ENCODE measurements at places on chromosomes 1 and 21.
A peak's percentile ranks its signal among the peaks of the same experiment; 100 is the strongest.

DNA sequence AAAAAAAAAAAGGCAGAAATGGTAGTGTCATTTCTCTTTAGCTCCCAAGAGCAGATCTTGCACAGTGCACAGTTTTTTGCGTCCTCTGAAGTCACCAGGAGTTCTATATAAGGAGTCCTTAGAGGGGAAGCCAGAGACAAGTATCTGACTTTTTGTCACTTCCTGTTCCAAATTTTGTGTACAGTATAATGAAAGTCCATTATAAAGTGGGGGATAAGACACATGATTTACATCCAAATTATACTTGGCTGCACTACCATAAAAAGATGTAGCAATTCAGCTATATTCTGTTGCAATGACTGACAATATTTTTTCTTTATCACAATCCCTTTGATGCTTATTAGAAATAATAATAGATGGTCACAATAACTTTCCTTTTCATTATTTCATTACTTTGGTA lies 1276.9 kb upstream of the ADGRL2 start:
- DNase-seq, result no peak

- DNase-seq, result no peak
These were observed 6.6 kb downstream of the PKLR start for GRCh38 chr1:155294520-155295182.

DNA sequence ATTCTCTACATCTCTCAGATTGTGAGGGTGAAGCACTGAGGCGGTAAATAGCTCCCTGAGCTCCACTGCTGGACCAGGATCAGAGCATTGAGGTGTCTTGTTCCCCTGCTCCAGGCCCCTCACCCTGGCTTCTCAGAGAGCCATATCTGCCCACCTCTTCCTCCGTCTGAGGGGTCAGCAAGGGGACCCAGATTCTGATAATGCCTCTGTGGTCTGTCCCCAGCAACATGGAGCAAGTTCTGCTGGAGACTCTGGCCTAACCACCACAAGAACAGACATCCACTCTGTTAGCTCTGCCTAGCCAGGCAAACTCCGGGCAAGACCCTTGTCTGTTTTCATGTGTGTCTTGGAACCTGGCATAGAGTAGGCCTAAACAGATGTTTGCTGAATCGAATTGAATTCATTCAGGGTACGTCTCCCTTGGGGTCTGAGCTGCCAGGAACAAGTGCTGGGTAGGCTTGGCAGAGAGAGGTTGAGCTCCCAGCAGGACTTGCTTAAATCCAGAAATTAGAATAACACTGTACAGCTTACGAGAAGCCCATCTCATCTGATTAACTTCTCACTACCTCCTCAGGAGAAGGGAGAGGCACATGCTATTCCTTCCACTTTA lies 2.3 kb downstream of the TRAF5 start:
- DNase-seq, result no peak

- no peak for DNase-seq
These were observed 53.0 kb downstream of the SLC45A1 start for GRCh38 chr1:8370905-8371315.

DNA sequence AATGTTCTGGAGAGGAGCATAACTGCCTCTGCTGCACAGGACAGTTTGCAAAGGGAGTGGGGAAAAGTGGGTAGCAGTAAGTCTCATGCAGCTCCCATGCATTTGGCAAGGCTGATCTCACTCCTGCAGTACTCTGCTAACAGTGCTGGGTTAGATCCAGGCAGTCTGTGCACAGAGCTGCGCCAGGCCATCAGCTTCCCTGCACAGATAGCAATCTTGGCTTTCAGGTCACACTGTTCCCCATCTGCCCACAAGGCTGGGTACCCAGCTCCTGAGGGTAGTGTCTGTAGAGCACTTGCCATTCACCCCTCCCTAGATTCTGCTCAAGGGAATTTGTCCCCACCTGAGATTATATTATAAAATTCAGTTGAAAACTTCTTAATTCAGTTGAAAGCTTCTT lies 72.1 kb downstream of the SH3BGR start:
- no peak for DNase-seq

DNA sequence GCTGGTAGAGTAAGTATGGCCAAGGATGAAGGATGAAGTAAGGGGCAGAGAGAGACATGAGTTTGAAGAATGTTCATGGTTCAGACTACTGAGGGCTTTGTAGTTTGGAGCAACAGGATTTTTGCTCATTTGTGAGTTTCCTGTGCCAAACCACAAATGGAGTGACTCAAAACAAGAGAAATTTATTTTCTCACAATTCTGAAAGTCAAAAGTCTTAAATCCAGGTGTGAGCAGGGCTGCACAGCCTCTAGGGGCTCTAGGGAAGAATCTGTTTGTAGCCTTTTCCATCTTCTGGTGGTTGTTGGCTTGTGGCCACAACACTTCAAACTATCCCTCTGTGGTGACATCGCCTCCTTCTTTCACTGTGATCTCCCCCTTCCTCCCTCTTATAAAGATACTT lies 58.9 kb downstream of the RHOU start:
- peak; percentile 14 for DNase-seq

GRCh38 chr1:26318338-26319064 lies 743 bp downstream of the CD52 start:
- DNase-seq, result no peak

GRCh38 chr1:181347495-181348390 lies 135.6 kb upstream of the CACNA1E start:
- no peak for DNase-seq

DNA sequence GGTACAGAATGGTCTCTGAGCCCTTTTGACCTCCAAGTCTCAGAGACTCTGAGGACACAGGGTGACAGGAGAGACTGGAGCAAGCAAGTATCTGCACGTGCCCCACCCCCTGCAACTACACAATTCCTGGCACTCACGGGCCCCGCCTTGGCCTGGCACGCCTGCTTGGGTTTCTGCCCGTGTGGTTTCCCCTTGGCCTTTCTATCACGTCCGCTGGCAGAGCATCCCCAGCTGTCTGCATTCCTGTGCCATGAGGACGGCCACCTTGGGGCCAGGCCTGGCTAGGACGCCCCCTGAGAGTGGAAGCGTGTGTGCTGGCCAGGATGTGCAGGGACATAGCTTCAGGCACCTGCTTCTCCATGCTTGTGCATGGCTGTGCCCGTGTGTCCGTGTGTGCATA lies 14.3 kb upstream of the EDN2 start:
- no peak for DNase-seq

DNA sequence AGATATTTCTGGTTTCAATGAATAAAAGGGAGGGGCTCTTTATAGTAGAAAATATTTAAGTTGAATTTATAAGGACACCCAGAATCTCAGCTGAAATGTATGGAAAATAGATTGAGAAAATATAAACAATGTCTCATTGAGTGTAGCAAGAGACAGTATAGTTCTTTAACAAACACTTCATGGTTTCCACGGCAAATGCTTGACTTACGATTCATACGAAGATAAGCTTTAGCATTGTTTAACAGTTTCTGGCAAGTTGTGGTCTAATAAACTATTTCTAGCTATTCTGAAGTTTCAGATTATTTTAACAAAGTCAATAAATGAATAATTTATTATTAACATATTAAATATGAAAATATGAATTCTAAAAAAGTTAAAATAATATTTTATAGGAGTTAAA lies 1419.4 kb downstream of the KCNT2 start:
- DNase-seq, result no peak

GRCh38 chr21:35350965-35351364 lies 301.9 kb upstream of the RUNX1 start:
- DNase-seq, result no peak

- DNase-seq, result no peak
These were observed 1.2 kb upstream of the S100A5 start for GRCh38 chr1:153541641-153542590.

- no peak for DNase-seq
These were observed 47.8 kb upstream of the NRDC start for GRCh38 chr1:51926171-51926812.

GRCh38 chr1:156492591-156493080 lies 7.9 kb downstream of the MEF2D start:
- DNase-seq, result no peak

GRCh38 chr1:62954758-62955157 lies 170.8 kb downstream of the ATG4C start:
- no peak for DNase-seq

- no peak for DNase-seq
These were observed 55.4 kb upstream of the SCYL3 start for GRCh38 chr1:169949139-169949538.

- DNase-seq, result no peak
These were observed 6.2 kb upstream of the ARHGEF19 start for GRCh38 chr1:16218674-16219071.

- no peak for DNase-seq
These were observed 73.3 kb upstream of the PDE4B start for GRCh38 chr1:65719391-65719790.

- DNase-seq, result peak; percentile 66
These were observed 72.6 kb upstream of the TARDBP start for GRCh38 chr1:10939654-10940450.

DNA sequence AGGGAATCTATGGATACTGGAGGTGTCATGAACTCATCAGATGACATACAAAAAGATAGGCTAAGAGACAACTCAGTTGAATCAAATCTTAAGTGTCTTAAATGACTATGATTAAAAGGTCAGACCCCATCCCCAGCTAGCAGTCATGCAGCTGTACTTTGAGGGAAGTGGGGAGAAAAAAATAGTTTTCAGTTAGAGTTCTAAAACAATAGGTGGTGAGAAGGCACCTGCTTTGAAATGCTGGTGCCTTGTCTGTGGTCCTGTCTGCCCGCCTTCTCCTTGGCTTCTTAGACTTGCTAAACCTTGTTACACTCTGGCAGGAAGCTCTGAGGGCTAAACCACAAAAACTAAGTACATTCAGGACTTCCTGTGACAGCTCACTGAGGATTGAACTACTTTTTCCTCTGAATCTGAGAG lies 15.3 kb downstream of the CD2 start:
- DNase-seq, result peak; percentile 73

GRCh38 chr1:37123276-37124115 lies 89.2 kb upstream of the GRIK3 start:
- DNase-seq, result no peak

- DNase-seq, result no peak
These were observed 114.4 kb upstream of the ZC3H12A start for GRCh38 chr1:37360011-37360410.

- DNase-seq, result no peak
These were observed 13.5 kb downstream of the RNF2 start for GRCh38 chr1:185058876-185059275.

GRCh38 chr1:205827623-205828022 lies 14.6 kb upstream of the SLC41A1 start:
- DNase-seq, result no peak

DNA sequence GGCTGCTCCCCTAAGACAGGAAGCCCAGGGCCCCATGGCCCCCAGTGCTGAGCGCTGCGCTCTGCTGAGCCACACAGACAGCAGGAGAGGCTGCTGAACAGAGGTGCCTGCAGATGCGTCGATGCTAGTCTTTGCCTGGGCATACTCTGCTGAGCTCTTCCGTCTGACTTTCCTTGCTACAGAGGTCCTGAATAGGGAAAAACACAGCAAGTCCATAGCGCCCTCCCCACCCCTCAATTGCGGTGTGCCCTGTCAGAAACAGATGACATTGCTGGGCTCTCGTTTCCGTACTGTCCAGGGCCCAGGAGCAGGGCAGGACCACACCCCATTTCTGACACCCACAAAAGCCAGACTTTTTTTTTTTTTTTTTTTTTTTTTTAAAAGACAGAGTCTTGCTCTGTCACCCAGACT lies 252.5 kb downstream of the SDCCAG8 start:
- no peak for DNase-seq

DNA sequence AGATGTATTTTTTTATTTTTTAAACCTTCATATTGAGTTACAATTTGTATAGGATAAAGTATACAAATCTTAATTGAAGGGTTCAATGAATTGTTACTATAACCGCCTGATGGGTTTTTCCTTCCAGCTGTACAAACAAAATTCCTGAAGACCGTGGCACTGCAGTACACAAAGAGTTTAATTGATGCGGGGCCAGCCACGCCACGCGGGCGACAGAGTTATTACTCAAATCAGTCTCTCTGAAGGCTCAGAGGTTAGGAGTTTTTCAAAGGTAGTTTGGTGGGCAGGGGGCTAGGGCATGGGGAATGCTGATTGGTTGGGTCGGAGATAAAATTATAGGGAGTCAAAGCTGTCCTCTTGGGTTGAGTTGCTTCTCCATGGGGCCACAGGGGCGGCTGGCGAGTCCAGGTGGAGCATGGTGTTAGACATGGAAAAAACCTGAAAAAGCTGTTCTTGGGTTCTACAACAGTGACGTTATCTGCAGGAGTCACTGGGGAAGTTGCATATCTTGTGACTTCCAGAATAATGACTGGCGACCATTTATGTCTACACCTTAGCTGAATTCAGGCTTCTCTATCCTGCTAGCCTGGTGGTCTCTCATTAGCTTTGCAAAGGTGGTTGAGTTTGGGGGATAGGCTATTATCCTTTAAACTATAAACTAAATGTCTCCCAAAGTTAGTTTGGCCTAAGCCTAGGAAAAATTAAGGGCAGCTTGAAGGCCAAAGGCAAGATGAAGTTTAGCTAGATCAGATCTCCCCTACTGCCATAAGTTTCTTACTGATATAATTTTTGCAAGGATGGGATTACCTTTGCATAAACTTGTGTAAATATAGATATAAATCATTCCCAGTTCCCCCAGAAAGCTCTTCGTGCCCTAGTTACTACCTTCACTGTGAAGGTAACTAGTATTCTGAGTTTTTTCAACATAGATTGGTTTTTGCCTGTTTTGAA lies 13.0 kb upstream of the TMEM9 start:
- DNase-seq, result no peak

DNA sequence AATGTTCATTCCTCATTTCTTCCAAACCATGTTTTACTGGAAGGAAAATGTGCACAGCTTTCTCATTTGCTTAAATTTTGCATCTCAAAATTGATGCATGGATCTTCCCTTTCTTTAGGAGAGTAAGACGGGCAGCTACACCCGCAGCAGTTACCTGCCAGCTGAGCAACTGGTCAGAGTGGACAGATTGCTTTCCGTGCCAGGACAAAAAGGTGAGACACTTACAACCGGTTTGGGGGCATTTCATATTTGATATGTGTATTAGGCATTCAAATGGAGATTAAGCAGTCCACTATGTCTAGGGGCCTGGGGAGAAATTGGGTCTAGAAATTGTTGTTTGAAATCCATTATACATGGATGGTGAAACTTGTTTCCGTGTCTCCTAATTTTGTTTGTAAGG lies 12.9 kb downstream of the C8A start:
- DNase-seq, result no peak

DNA sequence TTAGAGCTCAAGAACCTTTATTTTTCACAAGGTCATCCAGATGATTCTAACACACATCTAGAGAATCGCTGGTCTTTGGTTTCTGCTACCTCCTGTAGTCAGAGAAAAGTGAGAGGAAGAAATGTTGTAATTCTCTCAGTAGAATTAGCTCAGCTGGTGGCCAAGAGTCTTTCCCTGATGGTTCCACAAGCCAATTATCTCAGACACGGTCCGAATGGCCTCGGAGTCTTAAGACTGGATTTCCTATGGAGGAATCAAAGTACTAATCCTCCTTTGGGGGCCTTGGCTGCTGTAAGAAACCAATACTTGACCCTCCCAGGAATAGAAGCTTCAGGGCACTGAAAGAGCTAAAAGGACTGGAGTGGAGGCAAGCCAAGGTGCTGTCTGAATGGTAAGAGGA lies 1.8 kb downstream of the TMEM81 start:
- DNase-seq, result no peak

GRCh38 chr1:110538921-110539320 lies 19.9 kb upstream of the KCNA10 start:
- DNase-seq, result no peak

Measured in stimulated activated CD8-positive, alpha-beta memory T cell treated with anti-CD3 and anti-CD28 coated beads, Interleukin-7, amount 100 ng/mL, for 48 hours (primary cell).